Fibroblast of skin of right biceps (primary cell): ENCODE measurements at places on chromosomes 6 and 20.
A peak's percentile ranks its signal among the peaks of the same experiment; 100 is the strongest.

GRCh38 chr6:7727086-7727945 lies 1.4 kb downstream of the BMP6 start:
- no peak for DNase-seq

- DNase-seq, result peak; percentile 91
These were observed 105.8 kb downstream of the JARID2 start for GRCh38 chr6:15351631-15352030.

DNA sequence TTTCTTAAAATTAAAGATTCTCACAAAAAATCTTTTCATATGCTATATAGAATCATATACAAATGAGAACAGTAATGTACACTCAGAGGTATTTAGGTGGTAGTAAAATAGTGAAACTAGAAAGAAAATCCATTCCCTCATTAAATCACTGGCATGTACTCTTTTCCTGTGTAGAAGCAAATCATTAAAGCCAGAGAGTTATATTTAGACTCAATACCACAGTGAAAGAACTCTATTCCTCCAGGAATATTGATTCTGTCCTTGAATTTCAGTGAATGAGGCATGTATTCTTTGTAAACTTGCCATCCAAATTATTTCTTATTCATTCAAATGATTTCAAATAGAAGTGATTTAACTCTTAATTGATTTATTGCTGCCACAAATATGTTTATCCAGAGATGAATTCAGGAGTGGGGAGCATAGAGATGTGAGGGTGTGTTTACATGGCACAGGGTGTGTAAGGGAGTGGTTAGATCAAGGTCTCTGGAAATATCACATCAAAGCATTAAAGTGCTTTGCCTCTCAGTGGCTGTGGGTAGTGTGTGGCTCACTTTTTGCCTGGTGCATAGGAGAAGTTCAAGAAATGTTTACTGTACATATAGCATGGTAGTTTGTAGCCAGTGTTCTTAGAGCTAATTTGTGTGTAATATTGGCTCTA lies 141.2 kb downstream of the FAM83B start:
- DNase-seq, result peak; percentile 4

- no peak for DNase-seq
These were observed 55.1 kb downstream of the IRF4 start for GRCh38 chr6:446418-447366.

DNA sequence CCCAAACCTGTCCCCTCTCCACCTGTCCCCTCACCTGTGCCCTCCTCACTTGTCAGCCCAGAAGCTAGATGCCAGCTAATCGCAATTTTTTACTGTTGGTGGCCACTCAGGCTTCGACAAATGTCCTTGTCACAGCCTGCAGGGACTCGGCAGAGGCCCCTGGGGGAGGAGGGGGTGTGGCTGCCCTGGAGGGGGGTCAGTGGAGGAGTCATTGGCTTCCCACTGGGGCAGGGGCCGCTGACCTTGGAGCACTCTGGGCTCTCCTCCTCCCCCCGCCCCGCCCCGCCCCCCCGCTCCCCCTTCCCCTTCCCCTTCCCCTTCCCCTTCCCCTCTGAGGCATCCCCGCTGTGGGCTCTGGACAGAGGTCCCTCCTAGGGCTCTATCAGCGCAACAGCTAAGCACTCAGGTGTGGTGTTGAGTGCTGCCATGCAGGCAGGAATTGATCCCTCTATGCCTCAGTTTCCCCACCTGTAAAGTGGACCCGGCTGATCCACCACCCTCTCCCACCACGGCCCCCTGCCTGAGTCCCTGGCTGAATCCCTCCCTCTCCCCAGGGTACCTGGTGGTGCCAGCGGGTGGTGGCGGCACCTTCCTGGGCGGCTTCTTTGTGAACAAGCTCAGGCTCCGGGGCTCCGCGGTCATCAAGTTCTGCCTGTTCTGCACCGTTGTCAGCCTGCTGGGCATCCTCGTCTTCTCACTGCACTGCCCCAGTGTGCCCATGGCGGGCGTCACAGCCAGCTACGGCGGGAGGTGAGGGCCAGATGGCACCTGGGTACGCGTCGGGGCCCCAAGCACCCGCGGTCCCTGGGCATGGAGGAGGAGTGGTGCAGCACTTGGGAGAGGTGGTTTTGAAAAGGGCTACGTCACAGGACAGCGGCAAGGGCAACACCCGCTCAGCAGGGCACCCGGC lies 23.8 kb downstream of the SLCO4A1 start:
- DNase-seq, result no peak

DNA sequence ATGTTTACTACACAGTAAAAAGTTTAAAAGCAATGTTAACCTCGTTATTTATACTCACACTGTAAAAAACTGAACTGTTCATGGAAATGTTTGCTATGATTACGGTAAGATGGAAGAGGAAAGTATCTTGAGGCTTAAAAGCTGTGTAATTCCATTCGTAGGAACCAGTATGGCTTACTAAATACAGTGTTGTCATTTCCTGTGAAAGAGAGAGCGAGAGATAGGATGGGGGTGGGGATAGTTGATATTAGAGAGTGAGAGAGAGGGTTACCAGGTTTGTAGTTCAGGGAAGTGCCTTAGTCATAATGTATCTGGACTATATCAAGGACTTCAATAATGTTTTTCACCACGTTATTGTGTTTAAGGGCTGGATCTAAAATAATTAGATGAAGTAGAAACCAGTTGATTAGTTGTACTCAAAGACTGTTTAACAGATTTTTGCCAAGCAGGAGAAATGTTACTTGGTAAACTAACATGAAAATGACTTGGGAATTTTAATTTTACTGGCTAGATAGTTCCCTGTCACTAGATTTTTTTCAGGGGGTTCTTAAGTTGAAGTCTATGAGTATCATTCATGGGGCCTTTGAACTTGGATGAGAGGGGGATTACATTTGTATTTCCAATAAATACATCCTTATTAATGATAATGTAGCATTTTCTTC lies 30.4 kb downstream of the AFDN start:
- peak; percentile 66 for DNase-seq

DNA sequence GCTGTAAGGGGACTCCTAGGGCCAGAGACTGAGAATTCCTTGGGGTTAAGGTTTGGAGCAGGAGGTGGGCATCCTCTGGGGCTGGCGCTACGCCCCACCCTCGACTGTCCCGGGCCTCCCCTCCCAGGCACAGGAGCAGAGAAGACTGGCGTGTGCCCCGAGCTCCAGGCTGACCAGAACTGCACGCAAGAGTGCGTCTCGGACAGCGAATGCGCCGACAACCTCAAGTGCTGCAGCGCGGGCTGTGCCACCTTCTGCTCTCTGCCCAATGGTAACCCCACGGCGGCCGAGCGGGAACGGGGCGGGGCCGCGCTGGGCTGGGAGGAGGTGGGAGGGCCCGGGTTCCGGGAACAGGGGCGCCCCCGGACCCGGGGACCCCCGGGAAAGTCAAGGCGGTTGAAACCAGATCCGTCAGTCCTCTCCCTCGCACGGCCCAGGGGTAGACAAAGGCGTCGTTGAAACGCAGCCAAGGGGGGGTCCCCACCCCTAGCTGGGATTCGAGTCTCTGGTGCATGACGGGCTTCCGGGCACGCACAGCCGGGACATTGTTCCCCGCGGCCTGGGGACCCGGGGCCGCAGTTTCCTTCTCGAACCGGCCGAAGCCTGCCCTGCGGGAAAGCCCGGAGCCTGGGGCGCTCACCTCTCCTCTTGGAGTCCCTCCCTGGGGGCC lies 844 bp downstream of the WFDC2 start:
- no peak for DNase-seq

GRCh38 chr20:49471397-49471796 lies 11.1 kb downstream of the KCNB1 start:
- no peak for DNase-seq

DNA sequence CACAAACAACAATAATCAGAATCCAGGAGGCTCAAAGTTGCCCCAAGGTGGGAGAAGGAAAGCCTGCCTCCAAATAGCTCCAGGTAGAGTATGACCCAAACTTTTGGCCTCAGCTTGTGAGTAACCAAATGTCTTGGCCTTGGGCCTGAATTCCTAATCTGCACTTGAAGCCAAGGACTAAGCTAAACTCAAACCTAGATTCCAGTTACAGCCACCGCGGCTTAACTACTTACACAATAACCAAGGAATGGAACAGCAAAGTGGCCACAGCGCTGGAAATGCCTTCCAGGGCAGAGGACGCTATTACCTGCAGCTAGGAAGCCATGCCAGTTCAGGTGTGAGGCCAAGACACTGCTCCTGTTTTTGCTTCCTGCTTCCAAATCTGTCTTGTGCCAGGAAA lies 4.6 kb downstream of the NINL start:
- DNase-seq, result peak; percentile 26

- DNase-seq, result no peak
These were observed 6.0 kb upstream of the BPIFA1 start for GRCh38 chr20:33229843-33230242.

DNA sequence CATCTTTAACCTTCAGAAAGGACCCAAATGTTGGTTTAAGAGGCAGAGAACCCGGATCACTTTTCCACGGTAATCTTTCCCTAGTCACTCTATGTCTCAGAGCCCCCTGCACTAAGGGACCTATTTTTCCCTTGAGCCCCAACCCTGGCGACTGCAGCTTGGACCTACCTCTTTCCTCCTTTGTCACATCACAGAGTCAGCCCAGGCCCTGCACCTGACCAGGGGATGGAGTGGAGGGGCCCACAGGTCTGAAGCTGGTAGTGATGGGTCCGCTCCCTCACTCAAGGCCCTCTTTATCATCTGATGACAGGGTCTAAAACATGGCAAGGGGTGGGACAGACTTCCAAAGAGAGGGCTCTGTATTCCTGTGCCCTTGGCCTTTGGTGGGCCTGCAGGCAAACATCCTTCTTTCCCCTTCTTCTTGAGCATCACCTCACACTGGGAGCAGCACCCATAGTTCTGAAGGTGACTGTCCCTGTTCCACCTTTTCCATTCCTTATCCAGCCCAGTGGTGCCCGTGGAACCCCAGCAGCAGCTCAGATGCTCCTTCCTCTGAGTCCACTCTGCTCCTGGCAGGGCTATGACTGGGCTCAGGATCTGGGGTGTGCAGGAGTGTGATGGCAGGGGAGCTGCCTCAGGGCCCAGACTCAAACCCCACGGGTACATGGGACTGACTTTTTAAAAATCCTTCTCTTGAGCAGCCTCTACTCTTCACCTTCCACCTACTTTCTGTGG lies 6.3 kb downstream of the RAET1L start:
- no peak for DNase-seq

- DNase-seq, result no peak
These were observed 116.2 kb downstream of the LAMP5 start for GRCh38 chr20:9630554-9630953.

DNA sequence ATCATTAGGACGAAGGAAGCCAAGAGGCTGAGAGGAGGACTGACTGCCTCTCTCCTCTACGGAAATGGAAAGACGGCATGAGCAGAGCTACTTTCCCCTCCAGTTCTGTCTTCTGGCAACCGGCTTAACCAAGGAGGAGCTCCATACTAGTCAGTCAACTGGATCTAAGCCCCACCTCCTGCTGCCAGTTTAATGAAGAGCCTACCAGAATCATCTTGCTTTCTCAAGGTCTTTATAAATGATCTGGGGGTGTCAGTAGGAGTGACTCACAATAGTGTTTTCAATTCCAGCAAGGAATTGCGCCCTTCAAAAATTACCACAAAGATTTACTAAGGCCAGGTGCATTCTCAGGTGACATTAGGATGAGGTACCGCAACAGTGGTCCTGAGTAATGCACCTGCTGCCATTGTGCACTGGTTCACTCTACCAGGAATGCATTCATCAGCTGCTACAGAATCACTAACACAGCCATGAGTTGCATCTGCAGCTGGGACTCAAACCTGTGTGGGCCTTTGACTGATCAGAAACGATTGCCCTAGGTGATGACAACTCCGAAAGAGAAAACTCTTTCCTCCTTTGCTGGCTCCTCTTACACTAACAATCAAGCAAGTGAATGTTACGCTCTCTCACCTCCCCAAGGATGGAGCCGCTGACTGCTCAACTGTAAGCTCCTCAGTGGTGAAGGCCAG lies 2.8 kb downstream of the UQCC2 start:
- DNase-seq, result no peak

GRCh38 chr20:25319241-25320034 lies 71.2 kb downstream of the ABHD12 start:
- no peak for DNase-seq

GRCh38 chr6:11738234-11738633 lies 40.4 kb downstream of the ADTRP start:
- no peak for DNase-seq

DNA sequence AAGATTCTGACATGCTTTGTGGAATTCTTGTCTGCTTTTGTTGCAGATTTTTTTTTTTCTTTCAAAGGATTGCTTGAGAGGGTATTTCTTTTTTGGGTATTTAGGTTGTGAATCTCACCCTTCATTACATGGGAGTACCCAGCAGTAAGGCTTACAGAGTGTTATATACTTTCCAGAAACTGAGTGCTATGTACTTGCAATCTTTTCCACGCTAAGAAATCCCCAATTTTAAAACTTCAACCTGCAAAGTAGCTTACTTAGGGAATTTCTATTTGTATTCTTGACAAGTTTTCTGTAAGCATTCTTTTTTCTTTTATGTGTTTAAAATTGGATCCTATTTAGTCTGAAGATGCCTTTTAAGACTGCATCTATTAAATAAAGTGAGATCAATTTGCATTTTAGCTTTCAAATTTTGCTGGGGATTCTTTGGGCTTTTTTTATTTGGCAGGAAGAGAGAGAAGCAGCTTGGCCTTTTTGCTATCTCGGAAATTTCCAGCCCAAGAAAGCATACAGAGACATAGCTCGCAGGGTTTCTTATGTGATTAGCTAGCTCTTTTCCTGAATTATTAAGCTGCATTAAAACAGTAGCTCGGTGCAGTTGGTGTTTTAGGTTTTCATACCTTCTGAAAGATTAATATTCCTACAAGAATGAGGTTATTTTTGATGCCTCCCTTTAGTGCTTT lies 42.6 kb downstream of the KCNS1 start:
- no peak for DNase-seq

- peak; percentile 70 for DNase-seq
These were observed 49.7 kb downstream of the TOP1 start for GRCh38 chr20:41078329-41078728.

GRCh38 chr20:58239216-58239615 lies 10.8 kb upstream of the ANKRD60 start:
- DNase-seq, result no peak

GRCh38 chr20:16664020-16664419 lies 65.8 kb upstream of the SNRPB2 start:
- no peak for DNase-seq

- no peak for DNase-seq
These were observed 569.4 kb downstream of the CDH26 start for GRCh38 chr20:60527656-60528055.

GRCh38 chr20:46221256-46221833 lies 87.0 kb downstream of the CDH22 start:
- DNase-seq, result no peak

GRCh38 chr6:93196406-93196970 lies 222.9 kb downstream of the EPHA7 start:
- DNase-seq, result peak; percentile 0

DNA sequence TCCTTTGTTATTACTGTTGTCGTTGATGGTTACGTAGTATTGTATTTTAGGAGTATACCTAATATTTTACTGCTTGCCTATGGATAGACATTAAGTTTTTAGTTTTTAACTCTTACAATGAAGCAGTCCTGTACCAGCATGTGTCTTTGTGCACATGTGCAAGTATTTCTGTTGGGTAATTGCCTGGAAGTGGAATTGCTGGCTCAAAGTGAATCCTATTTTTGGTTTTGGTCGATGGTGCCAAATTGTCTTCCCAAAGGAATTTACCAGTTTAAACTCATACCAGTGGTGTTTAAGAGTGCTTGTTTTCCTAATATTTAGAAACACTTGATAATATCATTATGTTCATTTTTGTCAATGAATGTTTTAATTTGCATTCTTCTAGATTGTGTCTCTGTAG lies 75.5 kb downstream of the ANKS1A start:
- DNase-seq, result peak; percentile 54
